SK-MEL-5 (cell line): ENCODE measurements at places on chromosomes 6 and 20.

GRCh38 chr6:11381801-11382513 lies 149.5 kb upstream of the NEDD9 start:
- no peak for DNase-seq

GRCh38 chr6:137707590-137708360 lies 159.3 kb upstream of the TNFAIP3 start:
- DNase-seq: peak; percentile 91

DNA sequence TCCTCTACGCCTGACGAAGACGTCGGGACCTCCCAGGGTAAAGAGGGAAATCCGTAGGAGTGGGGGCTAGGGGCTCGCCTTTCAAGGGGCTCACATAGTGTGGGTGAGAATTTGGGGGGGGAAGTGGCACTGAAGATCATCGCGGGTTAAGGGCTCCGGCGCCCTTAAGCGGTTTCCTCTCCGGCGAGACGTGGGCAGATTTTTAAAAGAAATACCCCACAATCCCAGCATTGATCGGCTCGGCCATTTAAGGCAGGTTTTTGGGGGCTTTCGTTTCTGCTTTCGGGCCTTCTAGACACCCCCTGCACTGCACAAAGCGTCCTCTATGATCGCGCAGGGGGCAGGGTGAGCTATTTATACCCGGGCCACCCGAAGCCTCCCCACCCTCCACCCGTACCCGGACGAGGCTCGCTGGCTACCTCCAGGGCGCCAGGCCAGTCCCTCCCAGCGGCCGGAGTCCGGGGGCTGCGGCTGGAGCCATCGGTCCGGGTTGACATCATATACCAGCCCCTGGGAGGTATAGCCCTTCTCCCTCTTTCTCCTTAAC lies 1.2 kb downstream of the NKX2-2 start:
- no peak for DNase-seq

- no peak for DNase-seq
These were observed 210.8 kb upstream of the FUT9 start for GRCh38 chr6:95804847-95805541.

- no peak for DNase-seq
These were observed 118.5 kb downstream of the FOXA2 start for GRCh38 chr20:22465622-22466446.

DNA sequence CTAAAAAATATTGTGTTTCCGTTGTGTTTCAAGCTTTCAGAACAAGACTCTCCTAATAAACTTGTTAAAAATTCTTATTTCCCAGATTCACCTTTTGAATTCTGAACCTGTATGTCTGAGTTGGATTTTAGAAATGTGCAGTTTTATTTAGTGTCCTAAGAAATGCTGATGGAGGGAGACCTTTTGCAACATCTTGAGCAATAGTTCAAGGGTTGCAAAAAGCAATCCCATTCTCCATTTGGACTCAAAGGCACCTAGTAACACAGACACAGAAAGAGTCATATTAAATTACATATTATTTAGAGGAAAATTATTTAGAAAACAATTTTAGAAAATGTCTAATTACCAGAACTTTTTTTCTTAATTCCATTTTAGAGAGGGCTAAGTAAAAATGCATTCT lies 448.5 kb downstream of the FRK start:
- DNase-seq: no peak

GRCh38 chr20:53833333-53834061 lies 236.9 kb downstream of the BCAS1 start:
- DNase-seq: no peak

GRCh38 chr6:159168536-159169192 lies 536 bp upstream of the FNDC1 start:
- DNase-seq: no peak

GRCh38 chr20:62040381-62040922 lies 25.2 kb downstream of the TAF4 start:
- no peak for DNase-seq

DNA sequence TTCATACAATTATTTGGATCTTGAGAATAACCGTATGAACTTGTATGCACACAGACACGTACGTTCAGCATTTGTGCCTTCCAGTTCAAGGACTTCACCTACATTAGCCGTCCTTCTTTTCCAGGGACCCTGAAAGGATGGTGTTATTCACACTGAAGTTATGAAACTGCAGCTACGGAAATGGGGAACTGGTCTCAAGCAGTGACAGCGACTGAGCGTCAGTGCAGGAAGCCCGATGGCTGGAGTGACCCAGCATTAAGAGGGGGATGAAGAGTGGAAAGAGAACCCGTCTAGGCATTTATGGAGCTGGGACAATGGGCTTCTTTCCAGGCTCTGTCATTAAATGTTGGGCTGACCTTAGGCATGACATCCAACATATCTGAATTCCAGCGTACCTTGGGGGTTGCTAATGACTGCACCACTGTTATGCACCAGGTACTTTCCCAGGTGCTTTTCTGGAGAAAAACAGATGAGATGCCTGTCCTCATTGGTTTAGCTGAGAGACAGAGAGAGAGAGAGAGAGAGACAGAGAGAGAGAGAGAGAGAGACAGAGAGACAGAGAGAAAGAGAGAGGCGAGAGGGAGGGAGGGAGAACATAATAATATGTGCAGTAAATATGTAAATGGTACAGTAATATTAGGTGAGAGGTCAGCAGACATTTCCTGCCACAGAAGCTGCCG lies 204.7 kb upstream of the EXOC2 start:
- no peak for DNase-seq

DNA sequence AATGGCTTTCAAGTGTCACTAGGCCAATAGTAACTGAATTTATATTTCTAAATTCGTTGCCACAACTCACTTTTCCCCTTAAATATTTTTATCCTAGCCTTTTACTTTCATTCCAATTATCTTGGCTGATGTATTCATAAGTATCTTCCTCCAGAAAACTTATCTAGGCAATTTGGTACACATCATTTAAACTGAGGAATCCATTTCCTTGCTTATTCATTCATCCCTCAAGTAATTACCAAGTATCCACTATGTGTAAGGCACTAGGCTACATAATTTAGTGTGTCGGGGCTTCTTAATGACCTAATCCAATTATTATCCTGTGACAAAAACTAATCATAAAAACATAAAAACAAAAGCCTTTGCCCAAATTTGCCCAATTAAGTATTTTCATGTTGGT lies 258.3 kb upstream of the TCF21 start:
- no peak for DNase-seq

DNA sequence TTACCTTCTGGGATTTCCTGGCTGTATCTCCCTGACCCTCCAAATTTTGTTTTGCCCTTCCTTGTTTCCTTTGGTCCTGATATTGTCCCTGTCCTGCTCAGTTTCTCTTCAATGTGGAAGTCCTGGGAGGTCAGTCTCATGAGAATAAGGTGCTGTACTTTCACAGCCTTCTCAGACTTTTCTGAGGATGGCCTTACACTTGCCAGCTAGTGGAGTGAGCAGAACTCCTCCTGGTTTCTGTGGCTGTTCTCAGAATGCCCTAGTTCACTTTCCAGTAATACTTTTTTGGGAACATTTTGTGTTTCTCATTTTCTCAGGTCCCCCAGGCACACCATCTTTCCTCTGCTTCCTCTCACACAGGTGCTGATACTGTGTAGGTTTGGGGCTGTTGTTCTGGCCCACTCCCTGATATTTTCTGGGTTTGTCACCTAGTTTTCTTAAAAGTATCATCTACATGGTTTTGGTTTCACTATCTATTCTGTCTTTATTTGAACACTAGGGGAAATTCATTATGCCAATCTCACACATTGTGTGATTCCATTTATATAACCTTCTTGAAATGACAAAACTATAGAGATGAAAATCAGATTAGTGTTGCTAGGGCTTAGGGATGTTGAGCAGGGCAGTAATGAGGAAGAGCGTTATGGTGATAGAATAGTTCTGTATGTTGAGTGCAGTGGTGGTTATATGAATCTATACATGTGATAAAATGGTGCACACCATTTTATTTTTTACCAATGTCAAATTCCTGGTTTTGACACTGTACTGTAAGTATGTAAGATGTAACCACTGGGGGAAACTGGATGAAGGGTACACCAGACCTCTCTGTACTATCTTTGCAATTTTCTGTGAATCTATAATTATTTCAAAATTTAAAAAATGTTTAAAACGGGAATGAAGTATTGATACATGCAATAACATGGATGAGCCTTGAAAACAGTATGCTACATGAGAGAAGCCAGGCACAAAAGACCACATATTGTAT lies 27.2 kb upstream of the BRPF3 start:
- no peak for DNase-seq

DNA sequence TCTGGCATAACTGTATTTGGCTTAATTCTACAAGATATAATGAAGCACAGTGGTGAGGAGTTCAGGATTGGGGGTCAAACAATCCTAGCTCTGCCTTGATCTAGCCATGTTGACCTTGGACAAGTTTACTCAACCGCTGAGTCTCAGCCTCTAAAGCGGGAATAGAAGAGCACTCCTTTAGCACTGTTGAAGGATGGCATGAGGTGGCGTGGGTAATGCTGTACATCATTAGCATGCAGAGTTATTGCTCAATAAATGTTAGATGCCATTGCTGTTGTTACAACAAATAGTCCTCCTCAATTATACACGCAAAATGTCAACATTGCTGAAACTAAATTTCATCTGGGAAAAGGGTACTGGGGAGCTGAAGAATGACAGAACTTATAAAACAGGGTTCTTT lies 78.6 kb downstream of the KIF13A start:
- DNase-seq: no peak

DNA sequence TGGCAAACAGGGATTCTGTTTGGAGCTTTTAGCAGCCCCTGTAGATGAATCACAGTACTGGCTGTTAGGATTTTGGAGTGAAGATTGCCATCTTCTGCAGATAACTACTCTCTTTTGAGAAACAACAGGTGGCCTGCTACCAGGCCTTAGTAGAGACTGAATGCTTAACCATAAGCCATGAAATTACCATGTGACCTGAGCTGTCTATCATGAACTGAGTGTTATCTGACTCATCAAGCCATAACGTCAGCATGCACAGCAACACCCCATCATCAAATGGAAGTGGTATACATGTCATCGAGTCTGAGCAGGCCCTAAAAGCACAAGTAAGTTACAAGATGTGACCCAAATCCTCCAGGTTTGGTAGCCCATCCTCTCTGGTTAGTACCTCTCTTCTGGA lies 132.6 kb downstream of the GPR63 start:
- DNase-seq: no peak

DNA sequence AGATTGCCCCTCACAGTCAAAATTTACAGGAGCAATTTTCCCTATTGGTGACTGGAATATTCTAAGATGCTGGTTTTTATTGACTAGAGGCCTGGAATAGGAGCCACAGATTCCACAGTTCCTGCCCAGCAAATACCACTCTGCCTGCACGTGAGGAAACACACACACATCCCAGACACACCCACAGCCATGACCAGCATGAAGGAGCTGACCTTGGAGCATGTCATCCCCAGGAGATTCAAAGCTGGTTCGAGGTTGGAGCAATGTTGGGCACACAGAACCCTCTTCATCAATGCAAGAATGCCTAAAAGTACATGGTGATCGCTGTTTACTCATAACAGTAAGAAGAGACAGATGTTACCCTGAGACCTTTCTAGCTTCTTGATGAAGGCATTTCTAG lies 244.6 kb upstream of the FOXQ1 start:
- no peak for DNase-seq

- DNase-seq: peak; percentile 97
These were observed 31.4 kb downstream of the COL11A2 start for GRCh38 chr6:33160728-33161344.

- DNase-seq: no peak
These were observed 63.5 kb downstream of the TRMT6 start for GRCh38 chr20:5886788-5887187.

DNA sequence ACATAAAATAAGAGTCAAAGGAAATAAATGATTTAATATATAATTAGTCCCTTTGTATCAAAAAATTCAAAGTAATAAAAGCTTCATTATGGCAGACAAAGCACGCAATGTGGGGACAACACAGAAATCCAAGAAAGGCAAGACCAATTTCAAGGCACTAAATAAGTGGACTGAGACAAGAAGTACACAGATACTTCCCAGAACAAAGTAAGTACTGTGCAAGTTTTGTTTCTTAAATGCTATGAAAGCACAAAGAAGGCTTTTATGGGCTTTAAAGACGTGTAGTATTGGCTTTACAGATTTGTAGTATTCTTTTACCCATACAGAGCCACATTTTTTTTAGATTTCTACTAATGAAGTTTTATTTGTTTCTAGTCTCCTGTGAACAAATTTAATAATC lies 174.6 kb downstream of the TRDN start:
- peak; percentile 92 for DNase-seq

- DNase-seq: peak; percentile 72
These were observed 127.2 kb upstream of the TAB2 start for GRCh38 chr6:149190224-149190831.

GRCh38 chr6:121161886-121162285 lies 172.4 kb downstream of the TBC1D32 start:
- DNase-seq: no peak

DNA sequence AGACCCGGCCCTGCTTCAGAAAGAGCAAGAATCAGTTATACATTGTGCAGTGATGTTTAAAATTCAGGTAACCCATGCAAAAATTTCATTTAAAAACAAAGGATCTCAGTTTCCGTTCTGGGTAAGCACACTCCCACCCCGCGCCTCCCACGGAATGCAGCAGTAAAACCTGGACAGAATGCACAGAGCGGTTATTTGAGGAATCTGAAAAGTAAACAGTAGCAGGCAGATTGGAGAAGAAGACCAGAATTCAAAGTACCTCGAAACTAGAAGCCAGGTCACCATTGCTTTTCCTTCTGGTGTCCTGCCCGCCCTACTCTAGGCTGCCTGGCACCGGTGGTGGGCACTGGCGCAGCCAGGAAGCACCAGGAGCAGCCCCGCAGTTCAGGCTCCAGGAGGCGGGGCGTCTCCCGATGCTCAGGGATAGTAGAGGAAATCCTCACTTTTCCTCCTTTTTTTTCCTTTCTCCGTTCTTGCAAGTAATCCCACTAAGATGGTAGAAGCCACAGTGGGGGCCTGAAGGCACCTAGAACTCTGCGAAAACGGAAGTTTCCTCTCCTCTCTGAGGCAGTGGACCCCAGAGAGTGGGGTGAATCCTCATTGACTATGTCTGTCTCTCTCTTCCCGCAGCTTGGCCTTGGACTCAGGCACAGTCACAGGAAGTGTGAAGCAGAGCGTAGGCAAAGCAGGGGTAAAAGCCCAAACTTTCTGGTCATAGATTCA lies 28.3 kb downstream of the METTL24 start:
- DNase-seq: no peak

GRCh38 chr6:19812512-19813119 lies 24.6 kb upstream of the ID4 start:
- peak; percentile 74 for DNase-seq

- DNase-seq: no peak
These were observed 72.7 kb upstream of the GATA5 start for GRCh38 chr20:62548471-62548870.

GRCh38 chr6:165556116-165556843 lies 106.8 kb downstream of the PDE10A start:
- no peak for DNase-seq
